ENCODE measurements at places on chromosomes 7 and 10. TPM values are rescaled to one million over a fixed set of nuclear protein-coding genes. Genes with fewer than 3 reads are reported as not detected.

GRCh38 chr7:114150689-114151088 lies 231.9 kb upstream of the PPP1R3A start:
- no peak for DNase-seq

ZNF804B gene
- not detected for total RNA-seq

DNA sequence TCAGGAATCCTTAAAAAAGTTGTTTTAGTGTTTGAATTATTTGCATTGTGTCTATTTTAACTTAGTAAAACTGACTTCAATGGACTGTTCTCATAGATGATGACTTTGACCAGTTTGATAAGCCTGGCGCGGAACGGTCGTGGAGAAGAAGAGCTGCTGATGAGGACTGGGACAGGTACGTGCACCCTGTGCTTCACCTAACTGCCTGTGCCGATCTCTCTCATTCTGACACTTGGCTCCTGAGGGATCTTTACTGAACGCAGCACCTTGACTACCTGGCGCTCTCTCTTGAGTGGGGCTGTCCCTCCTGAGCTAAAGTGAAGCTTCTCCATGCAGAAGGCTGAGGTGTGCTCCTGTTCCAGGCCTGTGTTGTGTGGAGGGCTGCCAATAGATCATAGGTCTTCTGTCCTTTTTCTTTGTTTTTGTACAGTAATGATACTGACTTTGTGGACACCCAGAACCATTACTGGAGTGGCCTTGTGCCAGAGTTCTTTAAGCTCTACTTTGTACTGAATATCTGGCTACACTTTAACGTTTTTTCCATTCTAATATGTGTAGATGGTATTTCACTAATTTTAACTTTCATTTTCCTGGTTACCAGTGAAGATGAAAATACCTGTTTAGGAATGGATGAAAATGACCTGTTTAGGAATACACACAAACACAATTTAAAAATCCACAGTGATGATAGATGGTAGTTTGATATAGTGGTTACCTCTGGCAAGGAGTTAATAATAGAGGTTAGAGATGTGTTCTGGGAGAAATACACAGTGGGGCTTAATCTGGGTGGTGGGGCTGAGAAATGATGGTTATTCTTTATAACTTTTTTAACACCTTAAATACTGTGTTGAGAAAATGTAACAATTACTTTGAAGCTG lies 20.9 kb downstream of the RBM33 start:
- no peak for DNase-seq

NUP205 gene
- 51.1 TPM for total RNA-seq

HYAL4 gene
- 0.26 TPM for total RNA-seq

Data from spleen (tissue), 13 donors.